IMR-90 (cell line): ENCODE measurements at places on chromosomes 2 and 18. TPM values are rescaled to one million over a fixed set of nuclear protein-coding genes. Genes with fewer than 3 reads are reported as not detected.
A peak's percentile ranks its signal among the peaks of the same experiment; 100 is the strongest.

- peak; percentile 43 for DNase-seq
Observed at GRCh38 chr2:136006658-136007057, 21.2 kb upstream of the DARS1 start.

- DNase-seq = no peak
Observed at GRCh38 chr2:241906826-241907570, 37.5 kb downstream of the RTP5 start.

DNA sequence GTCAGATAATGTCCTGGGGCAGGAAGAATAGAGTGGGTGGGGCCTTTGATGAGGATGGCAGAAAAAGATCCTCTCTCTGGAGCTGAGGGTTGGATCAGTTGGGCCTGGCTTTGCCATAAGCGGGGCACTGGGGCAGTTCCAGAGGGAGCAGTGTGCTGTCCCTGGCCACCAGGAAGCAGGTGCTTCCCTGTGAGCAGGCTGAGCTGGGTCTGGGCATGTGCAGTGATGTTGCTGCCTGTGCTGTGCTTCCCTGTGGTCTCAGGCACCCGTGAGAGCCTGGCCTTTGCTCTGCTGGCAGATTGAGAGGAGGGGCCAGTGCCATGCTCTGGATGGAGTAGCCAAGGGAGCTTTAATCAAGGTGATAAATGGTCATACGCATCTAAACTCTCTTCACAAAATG, 14.6 kb upstream of the NPPC start:
- no peak for DNase-seq

GRCh38 chr2:148670773-148671172, 26.2 kb downstream of the EPC2 start:
- DNase-seq = peak; percentile 22

DNA sequence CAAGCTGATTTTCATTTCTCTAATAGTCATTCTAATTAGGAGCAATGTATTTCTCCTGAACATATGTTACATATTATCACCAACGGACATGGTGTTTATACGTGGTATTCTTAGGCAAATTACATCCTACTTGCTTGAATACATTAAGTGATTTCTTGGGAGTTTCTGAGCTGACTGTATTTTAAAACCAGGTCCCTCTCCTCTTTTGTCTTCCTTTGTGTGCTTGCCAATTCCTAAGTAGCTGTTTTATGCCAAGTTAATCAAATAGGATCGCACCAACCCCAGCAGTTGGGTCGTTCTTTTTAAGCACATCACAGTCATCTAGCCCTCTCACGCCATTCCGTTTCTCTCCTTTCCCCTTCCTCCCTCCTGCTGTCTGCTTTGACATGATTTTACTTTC, 75.4 kb upstream of the MAP2 start:
- no peak for DNase-seq

Gene BCL2
- total RNA-seq = 0.54 and 0.56 TPM in 2 replicates

Gene EFR3B
- total RNA-seq = 0.90 and 1.1 TPM in 2 replicates

Gene KLHL14
- not detected in 2 replicates for total RNA-seq
